Eye (tissue), 1 donor: ENCODE measurements at places on chromosomes 11 and 22.
A peak's percentile ranks its signal among the peaks of the same experiment; 100 is the strongest.

GRCh38 chr11:41666951-41667653 is 207.7 kb upstream of the LRRC4C start:
- peak; percentile 72 for DNase-seq

DNA sequence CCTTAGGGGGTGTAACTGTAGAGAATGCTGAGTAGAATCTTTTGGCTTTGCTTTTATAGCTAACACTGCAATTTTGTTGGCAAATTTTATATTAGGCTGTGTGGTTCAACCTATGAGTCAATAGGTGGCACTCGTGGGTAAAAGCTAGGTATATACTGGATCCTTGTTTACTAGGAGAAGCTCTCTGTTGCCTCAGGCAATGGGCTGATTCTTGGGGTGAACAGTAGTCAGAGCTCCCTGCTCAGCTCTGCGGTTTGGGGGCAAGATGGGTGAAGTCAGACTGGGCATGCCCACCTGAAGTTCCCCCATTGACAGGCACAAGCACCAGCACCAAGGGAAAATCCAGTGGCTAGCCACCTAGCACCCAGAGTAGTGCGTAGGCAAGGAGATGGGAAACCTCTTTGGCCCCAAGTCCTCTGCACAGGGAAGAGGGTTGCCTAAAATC is 238.7 kb downstream of the FAM181B start:
- DNase-seq: peak; percentile 13

- DNase-seq: no peak
These were observed 72.1 kb downstream of the LRRC32 start for GRCh38 chr11:76598426-76598839.

DNA sequence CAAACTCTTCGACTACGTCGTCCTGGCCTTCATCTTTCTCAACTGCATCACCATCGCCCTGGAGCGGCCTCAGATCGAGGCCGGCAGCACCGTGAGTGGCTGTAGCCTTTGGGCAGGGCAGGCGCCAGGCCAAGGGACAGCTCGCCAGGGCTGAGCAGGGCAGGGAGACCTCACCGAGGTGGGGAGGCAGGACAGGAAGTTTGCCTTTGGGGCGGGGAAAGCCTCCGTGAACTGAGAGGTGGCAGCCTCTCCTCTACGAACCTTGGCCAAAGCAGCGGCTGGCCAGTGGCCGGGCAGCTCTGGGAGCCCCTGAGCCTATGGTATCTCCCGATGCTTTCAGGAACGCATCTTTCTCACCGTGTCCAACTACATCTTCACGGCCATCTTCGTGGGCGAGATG is 93.2 kb downstream of the CACNA1I start:
- DNase-seq: no peak

- DNase-seq: no peak
These were observed 40.5 kb downstream of the CABIN1 start for GRCh38 chr22:24051568-24051967.

- peak; percentile 81 for DNase-seq
These were observed 16.9 kb downstream of the TSPAN4 start for GRCh38 chr11:859394-860131.

GRCh38 chr11:102864724-102865123 is 10.1 kb downstream of the MMP12 start:
- no peak for DNase-seq

DNA sequence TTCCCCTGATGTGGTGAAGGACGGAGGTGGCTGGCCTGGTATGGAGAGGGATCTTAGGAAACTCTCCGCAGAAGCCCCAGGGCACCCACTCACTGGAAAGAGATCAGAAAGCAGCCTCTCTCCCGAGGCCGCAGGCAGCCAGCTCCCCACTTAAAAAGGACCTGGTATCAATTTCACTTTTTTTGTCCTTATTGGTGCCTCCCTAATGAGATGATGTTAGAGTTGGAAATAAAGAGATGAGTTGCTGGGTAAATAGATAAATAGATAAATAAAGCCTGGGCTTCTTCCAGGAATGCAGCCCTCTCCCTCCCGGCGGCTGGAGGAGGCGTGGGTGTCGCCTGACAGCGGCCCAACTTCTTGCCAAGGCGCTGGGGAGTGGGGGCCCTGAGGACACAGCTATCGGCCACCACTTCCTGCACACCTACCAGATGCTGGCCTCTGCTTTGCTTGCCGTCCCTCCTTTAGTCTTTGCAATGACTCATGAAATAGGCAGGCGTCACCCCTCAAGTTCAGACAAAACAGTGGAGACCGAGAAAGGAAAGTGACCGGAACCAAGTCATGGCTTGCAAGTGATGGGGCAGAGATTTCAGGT is 42.9 kb downstream of the LINC01488 start:
- peak; percentile 21 for DNase-seq

- peak; percentile 81 for DNase-seq
These were observed 682.6 kb downstream of the KCNA4 start for GRCh38 chr11:29333993-29334775.

DNA sequence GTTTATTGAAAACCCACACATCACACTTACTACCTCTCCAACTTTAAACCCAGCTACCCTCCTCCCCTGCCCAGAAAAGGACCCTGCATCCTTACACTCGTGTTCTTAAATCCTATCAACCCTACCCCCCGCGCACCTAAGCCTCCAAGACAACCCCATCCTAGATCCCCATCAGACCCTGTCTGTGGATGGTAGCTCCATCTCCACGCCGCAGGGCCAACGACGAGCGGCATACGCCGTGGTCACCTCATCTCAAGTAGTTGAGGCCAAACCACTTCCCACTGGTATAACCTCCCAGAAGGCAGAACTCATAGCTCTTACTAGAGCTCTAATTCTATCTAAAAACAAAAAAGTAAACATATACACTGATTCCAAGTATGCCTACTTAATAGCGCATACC is 9.4 kb upstream of the OR56A3 start:
- DNase-seq: no peak

DNA sequence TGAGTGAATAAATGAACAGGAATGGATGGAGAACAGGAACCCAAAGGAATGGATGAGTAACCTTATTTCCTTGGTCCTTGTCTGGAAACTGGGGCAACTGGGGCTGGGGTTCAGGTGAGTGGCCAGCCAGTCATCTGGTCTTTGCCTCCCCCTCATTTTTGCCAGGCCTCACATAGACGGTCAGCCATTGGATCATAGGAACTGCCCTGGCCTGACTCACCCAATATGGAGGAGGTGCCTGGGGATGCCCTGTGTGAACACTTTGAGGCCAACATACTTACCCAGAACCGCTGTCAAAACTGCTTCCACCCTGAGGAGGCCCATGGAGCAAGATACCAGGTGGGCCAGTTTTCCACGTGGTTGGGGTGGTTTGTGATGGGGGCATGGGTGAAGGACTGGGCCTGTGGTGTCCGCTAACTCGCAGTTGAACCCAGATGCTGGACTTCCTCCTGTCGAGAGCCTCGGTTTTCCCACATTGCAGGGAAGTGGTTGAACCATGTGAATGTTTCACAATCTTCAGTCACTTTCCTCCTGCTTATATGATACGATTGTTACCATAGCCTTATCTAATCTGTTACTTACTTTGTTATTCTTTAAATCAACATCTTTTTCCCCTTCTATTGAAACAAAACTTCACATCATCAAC is 4.4 kb downstream of the TRIOBP start:
- no peak for DNase-seq

- DNase-seq: no peak
These were observed 11.2 kb upstream of the RBM4B start for GRCh38 chr11:66688561-66689534.

DNA sequence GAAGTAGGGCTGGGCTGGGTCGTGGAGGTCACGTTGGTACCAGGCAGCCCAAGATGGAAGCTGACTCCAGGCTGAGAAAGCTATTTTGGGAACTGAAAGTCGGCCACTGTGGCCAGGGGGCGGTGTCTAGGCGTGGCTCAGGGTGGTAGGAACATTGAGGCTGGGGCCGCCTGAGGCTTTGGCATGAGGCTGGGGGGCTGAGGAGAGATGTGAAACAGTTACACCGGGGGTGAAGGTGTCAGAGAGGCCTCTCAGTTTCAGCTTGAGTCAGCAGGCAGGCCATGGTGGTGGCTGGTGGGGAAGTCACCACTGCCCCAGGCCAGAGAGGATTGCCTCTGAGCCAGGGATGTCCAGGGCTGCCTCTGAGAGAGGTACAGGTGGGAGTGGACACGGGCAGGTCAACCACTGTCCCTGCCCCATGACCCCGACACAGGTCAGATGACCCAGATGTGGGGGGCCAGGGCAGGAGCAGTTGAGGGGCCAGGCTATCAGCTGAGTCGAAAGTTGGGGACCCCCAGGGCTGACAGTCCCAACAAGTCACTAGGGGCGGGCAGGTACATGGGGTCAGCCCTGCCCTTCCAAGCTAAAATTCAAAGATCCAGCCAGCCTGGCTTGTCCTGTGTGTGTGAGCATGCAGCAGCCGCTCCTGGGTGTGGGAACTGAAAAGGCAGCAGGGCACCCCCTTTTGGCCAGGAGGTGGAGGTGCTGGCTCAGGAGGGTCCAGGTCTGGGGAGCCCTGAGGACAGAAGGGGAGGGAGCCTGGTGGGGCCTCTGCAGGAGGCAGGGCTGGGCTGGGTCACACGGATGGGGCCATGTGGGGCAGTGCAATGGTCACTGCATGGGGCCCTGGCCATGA is 7.2 kb downstream of the KCNK7 start:
- peak; percentile 29 for DNase-seq

DNA sequence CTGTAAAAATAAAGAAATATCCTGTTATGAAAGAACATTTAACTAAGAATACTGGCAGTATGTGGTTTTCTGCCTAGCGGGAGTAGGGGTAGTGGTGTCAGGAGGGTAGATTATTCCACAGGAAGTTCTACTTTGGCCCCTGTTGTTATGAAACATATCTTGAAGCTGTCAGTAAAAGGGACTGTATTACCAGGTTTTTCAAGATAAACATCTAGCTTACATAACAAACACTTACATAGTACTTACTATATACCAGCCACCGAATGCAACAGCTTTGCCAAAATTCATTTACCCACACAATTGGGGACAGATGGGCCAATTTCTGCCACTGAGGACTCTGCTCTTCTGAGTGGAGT is 3.7 kb downstream of the TMEM123 start:
- DNase-seq: no peak

DNA sequence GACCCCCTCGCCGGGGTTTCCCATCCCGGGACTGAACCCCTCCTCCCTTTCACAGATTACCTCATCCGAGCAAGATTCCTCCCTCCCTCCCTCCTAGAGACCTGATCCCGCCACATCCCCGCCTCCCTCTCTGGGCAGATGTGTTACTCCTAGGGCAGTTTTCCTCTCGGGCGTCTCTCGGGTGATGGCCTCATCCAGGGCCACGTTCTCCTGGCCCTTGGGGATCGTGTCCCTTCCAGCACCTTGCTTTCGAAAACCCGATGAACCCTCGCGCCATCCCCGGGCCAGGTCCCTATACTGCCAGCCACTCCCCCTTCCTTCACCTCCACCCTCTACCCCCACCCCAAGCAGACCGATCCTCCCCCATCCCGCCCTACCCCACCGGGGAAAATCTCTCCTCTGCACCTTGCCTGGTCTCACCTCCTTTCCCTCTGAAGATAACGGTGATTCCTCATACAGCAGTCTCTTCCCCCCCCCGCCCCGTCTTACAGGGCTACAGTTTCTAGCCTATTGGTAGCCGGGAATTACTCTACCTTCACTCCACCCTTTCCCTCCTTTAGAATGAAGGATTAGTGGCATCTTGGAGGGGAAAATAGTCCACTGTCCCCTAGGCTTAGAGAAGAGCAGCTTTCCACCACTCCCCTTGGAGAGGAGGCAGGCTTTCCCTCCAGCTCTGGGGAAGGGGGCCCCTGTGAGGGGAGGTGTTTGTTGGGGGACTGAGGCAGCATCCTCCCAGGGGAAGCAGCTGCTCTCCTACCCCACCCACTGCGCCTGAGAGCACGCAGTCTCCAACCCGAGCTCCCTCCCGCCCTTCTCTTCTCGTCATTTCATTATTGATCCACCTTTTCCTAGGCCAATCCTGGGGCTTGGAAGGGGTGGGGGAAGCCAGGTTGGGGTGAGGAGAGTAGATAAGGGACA is 1.2 kb downstream of the KMT2A start:
- DNase-seq: peak; percentile 86

DNA sequence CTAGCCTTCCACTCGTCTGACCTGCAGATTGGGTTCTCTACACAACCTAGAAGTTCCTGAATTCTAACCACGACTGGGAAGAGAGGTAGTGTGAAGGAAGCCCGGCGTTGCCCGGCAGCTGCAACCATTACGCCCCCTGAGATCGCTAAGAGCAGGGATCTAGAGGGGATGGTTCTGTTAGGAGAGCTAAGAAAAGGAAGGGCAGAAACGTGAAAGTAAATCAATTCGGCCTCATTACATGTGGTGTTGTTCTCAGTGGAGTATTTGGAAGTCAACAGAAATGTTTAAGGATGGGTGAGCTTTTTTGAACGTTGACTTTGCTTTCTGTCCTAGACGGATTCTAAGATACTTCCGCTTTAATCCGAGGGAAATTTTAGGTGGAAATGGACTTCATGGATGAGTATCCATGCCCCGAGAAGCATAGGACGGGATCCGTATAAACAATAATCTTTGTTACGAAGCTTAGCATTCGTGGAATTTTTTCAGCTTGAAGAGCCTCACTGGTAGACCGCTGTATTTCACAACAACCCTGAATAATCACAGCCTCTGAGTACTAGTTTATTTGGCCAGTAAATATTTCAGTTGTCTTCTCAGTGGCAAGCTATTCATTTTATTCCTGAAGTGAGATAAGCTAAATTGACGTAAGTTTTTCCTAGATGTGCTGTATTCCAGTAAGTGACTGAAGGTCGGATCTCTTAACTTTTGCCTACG is 629 bp downstream of the ATP5MG start:
- DNase-seq: no peak

GRCh38 chr11:46916286-46917108 is 1.9 kb downstream of the LRP4 start:
- DNase-seq: peak; percentile 88

GRCh38 chr11:128297805-128298204 is 289.6 kb downstream of the ETS1 start:
- no peak for DNase-seq

GRCh38 chr22:48753752-48754517 is 1073.7 kb downstream of the BRD1 start:
- DNase-seq: no peak

GRCh38 chr11:46099963-46100316 is 21.3 kb downstream of the PHF21A start:
- peak; percentile 12 for DNase-seq
